Stimulated activated CD4-positive, alpha-beta T cell treated with anti-CD3 and anti-CD28 coated beads, TNF-alpha, amount 100 ng/mL, for 48 hours (primary cell): ENCODE measurements at places on chromosomes 5 and 9.

- DNase-seq = no peak
These were observed 66.2 kb downstream of the CCDC192 start for GRCh38 chr5:127769386-127769785.

DNA sequence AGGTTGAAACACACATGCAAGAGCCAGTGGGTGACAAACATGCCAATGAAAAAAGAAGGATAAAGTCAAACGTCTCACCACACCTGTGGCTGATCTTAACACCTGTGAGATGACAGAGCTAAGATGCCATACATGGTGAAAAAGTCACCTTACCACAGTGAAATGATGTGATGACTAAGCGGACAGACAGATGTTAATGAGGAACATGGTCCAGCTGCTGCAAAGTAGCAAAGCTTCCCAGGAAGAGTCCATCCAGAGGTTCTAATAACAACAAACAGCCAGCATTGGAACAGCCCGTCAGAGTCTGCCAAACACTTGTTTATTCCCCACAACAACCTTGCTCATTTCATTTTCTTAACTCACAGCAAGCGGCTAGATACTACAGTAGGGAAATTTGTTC, 1.9 kb downstream of the KIAA1191 start:
- no peak for DNase-seq

DNA sequence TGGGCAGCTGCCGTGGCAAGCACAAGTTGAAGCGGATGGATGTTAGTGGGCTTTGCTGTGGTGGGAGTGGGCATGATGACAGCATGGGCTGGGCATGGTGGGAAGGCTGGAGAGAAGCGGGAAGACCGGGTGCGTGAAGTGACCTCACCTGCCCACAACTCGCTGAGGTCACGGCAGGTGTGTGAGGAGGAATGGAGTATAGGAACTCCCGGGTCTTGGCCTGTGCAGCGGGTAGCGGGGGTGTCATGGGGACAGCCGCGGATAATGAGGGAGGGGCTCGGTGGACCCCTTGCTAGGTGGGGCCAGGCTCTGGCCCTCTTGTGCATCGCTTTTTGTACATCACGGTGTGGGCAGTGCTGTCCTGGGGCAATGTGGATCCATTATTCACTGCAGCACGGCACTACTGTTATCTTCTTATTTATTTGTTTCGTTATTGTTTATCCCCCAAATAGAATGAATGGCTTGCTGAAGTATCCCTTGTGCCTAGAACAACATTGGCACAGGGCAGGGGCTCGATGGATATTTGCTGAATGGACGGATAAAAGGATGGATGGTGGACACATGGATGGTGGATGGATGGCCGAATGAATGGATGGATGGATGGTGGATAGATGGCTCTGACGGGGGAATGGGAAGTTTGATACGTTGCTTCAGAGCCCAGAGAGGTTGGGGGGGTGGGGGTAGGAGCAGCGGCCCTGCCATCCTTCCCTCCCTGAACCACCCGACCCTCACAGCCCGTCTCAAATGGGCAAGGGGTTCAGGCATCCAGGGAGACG, 14.6 kb downstream of the PROP1 start:
- no peak for DNase-seq

DNA sequence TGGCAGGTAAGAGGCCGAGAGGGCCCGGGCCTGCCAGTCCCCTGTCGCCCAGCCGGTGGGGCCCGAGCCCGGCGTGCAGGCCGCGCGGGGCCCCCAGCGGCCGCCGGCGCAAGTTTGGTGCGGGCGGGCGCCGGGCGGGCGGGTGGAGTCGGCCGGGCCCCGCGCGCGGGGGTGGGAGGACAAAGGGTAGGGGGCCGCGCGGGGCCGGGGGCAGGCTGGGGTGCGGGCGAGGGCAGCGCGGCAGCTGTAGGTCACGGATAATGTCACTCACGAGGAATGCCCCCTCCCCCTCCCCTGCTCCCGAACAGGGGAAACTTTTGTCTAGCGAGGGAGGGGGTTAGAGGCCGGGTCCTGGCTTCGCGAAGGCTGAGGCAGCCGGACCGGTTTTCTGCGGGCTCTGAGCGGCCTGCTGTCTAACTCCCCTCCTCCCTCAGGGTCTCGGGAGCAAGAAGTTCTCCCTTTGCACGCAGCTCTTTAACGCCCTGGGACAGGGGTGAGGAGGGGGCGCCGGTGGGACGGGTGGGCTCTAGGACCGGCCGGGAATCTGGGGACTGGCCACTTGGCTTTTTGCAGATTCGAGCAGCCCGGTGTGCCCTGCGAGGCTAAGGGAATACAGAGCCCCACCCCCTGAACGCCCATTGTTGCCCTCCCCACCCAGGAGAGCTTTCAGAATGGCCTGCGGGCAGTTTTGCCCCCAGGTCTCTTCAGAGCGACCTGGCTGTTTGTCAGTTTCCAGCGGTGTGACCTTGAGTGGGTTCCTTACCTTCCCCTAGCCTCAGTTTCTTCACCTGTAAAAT, 21.3 kb upstream of the NDST1 start:
- no peak for DNase-seq

DNA sequence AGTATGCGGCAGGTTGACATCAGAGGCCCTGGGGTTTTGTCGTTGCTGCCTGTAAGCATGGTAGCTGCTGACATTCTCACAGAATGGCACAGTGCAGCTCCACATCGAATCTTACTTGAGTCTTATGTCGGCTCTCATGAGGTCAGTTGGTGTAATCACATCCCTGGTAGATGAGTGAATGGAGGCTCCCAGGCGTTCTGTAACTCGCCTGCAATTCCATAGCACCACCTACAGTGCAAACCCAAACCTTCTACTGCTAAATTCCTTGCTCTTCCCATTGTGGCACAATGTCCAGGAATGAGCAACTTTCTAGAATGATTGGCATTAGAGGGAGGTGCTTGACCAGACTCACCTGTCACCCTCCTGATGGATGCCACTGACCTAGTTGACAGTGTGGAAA, 578.4 kb downstream of the CCDC171 start:
- DNase-seq = no peak

DNA sequence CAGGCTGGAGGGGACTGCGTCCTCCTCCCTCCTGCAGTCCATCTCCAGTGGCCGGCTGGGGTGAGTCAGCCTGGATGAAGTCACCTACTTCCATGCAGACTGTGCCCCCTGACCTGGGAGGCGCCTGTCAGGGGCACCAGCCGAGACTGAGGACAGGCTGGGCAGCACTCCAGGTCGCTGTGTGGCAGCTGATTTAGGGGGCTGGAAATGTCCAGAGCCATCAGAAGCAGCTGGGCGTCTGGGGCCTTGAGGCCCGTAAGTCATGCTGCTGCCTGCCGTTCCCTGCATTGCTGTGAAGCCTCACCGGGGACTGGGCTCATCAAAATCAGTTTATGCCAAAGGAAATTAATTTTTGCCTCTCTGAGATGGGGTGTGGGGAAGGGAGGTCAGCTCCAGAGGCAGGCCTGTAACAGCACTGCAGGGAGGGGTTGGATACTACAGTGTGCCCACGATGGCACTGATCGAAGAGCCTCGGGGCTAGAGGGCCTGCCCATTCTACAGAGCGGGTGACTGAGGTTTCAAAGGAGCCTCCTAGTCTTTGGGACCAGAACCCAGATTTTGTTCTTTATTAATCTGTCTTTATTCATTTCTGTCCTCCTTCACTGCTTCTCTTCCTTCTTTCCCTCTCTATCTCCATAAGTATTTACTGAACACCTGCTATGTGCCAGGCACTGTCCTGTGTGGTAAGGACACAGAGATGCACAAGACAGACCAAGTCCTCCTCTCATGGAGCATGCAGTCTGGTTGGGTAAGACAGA, 70.4 kb upstream of the PSD2 start:
- DNase-seq = no peak
